Myocyte (in vitro differentiated cells): ENCODE measurements at places on chromosomes 1 and 21. TPM values are rescaled to one million over a fixed set of nuclear protein-coding genes. Genes with fewer than 3 reads are reported as not detected.

GRCh38 chr1:178020968-178021640 is 51.2 kb upstream of the SEC16B start:
- DNase-seq: no peak

GRCh38 chr1:62307446-62307845 is 11.8 kb downstream of the KANK4 start:
- no peak for DNase-seq

GRCh38 chr1:109252893-109253802 is 3.8 kb downstream of the CELSR2 start:
- DNase-seq: no peak

DNA sequence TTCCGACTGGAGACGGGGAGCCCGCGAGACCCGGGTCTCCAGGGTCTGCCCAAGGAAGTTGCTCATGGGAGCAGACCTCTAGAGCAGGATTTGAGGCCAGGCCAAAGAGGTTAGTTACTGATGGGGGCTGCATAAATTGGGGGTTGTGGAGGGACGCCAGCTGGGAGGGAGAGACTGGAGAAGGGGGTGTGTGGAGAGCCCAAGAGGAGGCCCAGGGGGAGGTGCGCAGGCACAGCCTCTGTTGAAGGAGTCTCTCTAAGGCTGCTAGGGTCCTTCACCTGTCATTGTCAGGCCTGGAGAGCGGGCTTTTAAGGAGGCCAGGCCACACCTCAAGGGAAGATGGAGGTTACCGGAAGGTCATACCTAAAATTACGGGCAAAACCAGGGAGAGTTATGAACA is 363 bp downstream of the PLA2G5 start:
- no peak for DNase-seq

DNA sequence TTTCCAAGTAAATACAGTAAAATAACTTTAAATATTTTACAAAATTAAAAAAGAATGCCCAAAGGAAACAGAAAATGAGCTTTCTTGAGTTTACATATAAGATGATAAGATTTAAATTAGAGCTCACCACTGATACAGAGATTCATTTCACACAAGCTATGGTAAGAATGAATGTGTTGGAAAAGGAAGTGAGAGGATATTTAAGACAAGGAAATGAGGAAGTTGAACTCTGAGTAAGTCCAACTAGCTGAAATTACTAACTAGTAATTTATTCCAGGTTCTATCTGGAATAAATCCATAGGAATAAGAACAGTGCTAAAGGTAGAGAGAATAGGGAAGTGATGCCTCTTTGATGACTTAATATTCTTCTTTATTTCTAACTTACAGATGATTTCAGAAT is 42.4 kb downstream of the FNBP1L start:
- DNase-seq: no peak

NCDN gene
- 44.1 and 58.6 TPM in 2 replicates for total RNA-seq

GRCh38 chr1:65255656-65256050 is 53.7 kb upstream of the DNAJC6 start:
- no peak for DNase-seq

- no peak for DNase-seq
Observed at GRCh38 chr1:157090771-157091170, 8.8 kb downstream of the ETV3L start.

- DNase-seq: no peak
Observed at GRCh38 chr1:91803123-91803522, 82.8 kb downstream of the TGFBR3 start.

EVA1C gene
- total RNA-seq: 1.0 and 1.9 TPM in 2 replicates

DNA sequence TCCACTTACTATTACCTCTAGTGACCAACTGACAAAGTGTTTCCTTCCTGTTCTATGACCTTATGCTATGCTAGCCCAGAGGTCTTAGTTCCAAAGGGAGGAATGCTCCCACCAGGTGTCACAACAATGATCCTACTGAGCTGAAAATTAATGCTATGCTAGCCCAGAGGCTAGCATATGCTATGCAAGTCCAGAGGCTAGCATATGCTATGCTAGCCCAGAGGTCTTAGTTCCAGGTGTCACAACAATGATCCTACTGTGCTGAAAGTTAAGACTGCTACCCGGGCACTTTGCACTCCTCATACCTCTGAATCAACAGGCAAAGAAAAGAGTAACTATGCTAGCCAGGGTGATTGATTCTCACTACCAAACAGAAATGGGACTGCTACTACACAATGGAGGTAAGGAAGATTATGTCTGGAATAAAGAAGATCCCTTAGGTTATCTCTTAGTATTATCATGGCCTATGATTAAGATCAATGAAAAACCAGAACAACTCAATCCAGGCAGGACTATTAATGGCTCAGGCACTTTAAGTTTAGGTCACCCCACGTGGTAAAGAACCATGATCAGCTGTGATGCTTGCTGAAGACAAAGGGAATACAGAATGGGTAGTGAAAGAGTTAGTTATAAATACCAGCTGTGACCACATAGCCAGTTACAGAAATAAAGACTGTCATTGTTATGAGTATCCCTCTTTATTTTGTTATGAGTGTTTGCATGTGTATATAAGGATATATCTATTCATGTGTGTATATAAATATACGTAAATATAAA is 114.1 kb downstream of the CSMD2 start:
- no peak for DNase-seq
